Stimulated activated CD4-positive, alpha-beta T cell treated with anti-CD3 and anti-CD28 coated beads, Interleukin-1b, Interleukin-23, amount 100 ng/mL, for 1 hour (primary cell): ENCODE measurements at places on chromosomes 1 and 21.

DNA sequence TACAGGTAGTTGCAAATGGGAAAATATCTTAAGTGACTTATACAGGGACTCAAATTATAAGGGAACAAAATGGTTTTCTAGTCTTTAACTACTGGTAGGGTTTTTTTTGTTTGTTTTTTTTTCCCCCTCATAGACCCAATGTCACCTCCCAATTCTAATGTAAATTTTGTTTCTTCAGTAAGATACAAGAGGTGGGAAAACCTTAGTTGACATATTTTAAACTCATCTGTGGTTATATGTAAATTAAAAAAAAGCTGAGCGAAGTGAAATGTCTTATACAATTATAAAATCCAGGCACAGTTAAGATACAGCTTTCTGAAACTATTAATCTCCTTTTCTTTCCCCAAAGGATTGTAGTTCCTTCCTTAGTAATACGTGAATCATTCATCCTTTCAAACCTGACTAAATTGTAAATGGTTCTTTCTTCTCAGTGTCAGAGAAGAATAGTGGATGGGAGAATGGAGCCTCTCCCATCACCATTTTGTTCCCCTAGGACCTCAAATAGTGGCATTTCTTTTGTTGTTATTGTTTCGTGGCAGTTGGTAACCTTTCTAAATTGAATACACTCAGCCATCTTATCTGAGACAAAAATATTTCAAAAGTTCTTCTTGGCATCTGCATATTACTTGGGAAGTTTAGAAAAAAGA is 11.2 kb downstream of the TSEN15 start:
- no peak for DNase-seq

DNA sequence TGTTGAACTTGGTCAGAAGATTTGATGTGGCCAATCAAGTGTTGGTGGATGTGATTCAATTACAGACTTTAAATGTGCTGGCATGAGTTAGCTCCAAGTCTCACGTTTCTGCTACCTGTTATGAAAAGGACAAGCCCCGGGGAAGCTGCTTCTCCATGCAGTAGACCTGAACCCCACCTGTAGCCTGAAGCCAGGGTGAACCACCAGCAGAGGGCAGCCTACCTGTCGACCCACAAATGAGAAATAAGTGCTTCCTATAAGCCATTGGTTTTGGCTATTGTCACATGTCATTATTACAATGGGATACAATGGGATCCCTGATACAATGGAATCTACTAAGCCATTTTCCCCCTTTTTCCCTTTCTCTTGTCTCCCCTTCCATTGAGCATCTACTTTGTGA is 230.2 kb downstream of the PRDM2 start:
- DNase-seq = no peak

GRCh38 chr1:151584278-151584677 is 27.6 kb upstream of the SNX27 start:
- no peak for DNase-seq

- no peak for DNase-seq
Measured at GRCh38 chr1:41382480-41383090, 21.4 kb downstream of the FOXO6 start.

DNA sequence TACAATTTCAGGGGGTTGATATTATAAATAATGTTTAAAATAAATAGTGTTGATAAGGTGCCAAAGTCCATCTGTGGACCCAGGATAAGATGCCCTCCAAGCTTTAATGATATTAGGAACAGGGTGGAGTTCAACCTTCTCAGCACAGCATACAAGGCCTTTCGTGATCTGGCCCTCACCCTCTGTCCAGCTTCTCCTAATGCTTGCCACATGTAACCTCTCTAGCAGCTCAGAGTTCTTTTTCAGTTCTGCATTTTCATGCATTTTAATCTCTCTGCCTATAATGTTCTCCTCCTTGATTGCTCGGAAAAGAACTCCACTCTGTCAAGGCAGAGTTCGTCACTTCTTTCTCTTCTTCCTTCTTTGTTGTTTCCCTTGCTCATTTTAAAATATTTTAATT is 21.4 kb upstream of the SMAP2 start:
- no peak for DNase-seq

GRCh38 chr1:226576601-226577000 is 28.0 kb downstream of the STUM start:
- DNase-seq = no peak

DNA sequence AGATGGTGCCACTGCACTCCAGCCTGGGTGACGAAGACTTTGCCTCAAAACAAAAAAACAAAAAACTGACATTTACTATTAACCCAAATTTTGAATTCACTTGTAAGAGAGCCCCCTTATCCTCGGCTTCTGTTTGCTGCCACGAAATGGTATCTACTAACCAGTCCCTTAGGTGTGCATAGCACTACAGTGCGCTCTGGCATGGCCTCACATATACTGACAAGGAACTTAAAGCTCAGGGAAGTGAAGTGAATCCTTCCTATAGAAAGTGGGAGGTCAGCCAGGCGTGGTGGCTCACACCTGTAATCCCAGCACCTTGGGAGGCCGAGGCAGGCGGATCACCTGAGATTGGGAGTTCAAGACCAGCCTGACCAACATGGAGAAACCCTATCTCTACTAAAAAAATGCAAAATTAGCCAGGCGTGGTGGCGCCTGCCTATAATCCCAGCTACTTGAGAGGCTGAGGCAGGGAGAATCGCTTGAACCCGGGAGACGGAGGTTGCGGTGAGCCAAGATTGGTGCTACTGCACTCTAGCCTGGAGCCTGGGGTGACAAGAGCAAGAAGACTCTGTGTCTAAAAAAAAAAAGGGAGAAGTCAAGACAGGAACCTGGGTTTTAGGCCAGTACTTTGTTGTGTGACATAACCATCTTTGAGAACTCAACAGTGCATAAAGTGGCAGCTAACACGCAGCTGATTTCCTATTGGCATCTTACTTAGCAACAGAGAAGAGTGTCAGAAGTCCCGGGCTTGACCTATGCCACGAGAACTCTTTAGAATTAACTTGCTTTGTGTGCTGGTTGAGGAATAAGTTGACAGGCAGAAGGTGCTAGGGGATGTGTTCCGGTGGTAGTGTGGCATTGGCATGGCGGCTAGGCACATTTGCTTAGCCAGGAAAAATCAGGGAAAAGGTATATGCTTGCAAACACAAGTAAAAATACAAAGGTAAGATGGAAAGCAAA is 16.8 kb downstream of the ERRFI1 start:
- DNase-seq = no peak

- DNase-seq = no peak
Measured at GRCh38 chr21:38448671-38449385, 49.4 kb downstream of the ERG start.

DNA sequence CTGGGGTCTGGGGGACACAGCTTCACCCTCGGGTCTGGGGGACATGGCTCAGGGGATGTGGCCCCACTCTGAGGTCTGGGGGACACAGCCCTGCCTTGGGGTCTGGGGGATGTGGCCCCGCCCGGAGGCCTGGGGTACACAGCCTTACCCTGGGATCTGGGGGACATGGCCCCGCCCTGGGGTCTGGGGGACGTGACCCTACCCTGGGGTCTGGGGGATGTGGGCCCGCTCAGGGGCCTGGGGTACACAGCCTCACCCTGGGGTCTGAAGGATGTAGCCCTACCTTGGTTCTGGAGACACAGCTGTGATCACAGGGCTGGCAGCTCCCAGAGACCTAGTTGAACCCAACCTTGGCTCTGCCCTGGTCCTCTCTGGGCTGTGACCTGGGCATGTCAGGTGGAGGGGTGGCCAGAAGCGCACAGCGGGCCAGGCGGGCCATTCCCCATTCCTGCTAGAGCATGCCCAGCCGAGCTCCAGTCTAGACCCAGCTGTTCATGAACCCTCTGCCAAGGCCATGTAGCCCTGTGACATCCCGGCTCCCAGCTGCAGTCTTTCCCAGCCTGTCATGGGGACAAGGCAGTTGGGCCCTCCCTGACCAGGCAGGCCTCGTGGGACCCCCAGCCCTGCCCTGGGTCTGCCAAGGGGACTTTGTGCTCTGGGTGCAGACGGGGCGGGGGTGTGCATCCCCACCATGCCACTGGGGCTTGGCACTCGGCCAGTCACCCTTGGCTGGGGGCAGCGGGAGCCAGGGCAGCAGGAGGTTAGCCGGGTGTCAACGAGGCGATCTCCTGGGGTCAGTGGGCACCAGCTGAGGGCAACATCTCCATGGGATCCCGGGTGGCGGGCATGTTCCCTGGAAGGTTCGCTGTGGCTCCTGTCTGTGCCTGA is 43.9 kb downstream of the WNT9A start:
- no peak for DNase-seq

- no peak for DNase-seq
Measured at GRCh38 chr1:58855274-58856165, 71.7 kb upstream of the JUN start.

DNA sequence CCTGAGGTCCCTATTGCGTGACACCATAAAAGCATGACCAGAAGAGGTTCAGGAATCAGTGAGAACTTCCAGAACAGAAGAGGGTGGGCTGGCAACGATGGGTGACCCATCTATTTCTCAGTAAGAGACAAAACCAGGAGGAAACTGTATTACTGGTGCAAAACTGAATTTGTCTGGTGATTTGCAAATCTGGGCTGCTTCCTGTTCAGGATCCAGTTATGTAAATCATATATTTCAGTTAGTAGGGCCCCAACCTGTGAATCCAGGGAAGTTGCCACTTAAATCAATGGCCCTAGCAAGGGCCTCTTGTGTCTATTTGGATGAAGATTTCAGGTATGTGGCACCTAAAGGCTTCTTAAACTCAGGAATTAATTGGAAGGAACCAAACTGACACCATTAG is 23.1 kb upstream of the SMAP2 start:
- DNase-seq = no peak

- DNase-seq = no peak
Measured at GRCh38 chr1:166343276-166343675, 176.5 kb upstream of the FAM78B start.

GRCh38 chr1:38038861-38039260 is 7.7 kb downstream of the POU3F1 start:
- no peak for DNase-seq

DNA sequence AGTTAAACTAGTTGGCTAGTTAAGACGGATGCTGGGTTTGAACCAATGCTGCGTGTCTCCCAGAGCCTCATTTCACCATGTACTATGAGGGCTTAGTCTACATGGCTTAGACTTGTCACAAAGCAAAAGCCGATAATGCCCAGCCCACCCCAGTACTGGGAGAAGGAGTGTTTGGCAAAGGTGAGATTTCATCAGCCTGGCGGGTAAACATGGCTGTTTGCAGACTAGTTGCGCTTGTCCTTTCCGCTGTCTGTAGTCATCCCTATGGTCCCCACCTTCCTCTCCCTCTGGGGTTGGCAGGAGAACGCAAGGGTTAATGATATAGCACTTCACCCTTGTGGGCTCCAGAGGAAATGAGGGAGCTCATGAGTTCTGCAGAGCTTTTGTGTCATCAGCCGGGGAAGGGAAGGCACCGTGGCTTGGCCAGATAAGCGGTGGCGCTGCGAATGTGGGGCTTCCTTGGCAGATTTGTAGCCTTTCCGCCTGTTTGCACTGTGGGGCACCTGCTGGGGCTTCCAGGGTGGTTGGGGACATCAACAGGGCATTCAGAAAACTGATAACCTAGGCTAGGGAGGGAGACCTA is 29.2 kb downstream of the SOX13 start:
- no peak for DNase-seq

DNA sequence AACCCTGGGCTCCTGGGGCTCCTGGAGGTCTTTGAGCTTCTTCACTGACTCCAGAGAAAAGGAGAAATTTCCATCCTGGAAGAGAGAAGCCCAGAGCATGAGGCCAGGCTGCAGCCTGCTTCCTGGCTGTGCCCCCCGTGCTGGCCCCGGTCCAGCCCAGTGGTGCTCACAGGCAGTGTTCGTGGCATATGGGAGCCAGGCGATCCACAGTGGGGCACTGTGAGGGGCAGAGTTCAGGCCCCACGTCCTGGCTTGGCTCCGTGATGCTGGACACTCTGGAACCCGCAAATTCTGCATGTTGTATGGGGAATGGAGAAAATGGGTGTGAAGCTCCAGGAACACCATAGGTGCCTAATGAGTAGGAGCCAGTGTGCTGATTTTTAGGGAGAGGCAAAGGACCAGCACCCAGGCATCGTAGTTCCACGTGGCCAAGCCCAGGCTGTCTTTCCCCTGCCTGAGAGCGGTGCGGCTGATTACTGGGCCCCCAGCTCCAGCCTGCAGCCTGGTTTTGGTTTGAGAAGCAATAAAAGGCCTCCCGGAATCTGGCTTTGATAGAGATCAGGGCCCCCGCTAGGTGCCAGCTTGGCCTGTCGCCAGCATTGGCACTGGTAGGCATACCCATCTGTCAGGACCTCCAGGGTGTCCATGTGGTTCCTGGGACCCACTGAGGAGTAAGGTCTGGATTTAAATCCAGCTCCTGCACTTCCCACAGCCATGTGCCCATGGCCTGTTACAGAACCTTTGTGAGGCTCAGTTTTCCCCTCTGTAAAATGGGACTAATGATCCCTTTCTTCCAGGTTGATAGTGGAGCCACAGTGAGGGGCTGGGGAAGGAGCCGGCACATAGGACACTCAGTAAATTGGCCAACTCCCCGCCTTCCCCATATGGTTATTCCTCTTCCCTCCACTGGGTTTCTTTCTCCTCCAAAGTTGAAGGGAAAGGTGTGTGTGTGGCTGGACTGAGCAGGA is 725 bp downstream of the GUCA2A start:
- no peak for DNase-seq

- peak; percentile 72 for DNase-seq
Measured at GRCh38 chr1:43529206-43529731, 1.4 kb upstream of the PTPRF start.

GRCh38 chr1:44616284-44616990 is 57.8 kb downstream of the TMEM53 start:
- DNase-seq = no peak

DNA sequence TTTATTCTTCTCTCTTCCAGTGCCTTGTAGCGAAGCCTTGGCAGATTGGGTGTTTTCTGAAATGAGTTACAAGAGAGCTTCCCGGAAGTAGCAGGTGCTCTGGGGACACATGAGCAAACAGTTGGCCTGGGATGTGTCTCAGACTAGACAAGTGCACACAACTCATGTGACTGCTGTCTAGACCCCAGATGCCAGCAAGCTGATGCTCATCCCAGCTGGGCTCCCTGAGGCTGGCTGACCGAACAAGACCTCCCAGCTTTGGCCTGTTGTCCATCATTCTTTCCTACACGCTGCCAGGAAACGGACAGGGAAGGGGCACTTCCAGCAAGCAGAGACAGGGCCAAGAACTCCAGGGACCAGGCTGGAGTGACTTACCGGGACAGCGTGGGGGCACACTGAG is 18.7 kb upstream of the CSF1 start:
- no peak for DNase-seq

DNA sequence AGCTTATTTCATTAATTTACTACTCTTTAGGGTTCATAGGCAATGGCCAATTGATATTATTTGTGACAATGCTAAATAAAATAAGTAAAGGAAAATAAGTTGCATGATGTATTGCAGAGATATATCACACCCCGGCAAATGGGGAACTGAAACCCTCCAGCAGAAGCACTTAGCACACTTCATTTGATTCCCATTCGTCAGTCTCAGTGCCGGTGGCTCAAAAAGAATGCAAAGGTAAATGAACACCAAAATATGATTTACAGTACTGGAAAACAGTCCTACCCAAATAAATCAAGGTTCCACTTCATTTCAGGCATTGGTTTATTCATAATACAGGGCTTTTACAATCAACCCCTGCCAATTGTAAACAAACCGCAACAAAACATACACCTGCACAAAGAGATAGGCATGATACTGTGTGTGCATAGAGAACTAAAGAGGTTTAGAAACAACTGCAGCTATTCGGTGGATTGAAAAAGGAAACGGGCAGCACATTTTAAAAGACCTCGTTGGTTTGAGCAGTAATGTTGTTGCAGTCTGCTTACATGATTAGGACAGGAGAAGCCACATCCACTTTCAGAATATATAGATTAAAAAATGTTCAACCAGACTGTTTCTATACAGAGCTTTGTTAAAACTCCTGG is 1019.2 kb downstream of the TTLL7 start:
- DNase-seq = no peak
